ENCODE measurements at places on chromosomes 13 and 19. TPM values are rescaled to one million over a fixed set of nuclear protein-coding genes. Genes with fewer than 3 reads are reported as not detected.
A peak's percentile ranks its signal among the peaks of the same experiment; 100 is the strongest.

DNA sequence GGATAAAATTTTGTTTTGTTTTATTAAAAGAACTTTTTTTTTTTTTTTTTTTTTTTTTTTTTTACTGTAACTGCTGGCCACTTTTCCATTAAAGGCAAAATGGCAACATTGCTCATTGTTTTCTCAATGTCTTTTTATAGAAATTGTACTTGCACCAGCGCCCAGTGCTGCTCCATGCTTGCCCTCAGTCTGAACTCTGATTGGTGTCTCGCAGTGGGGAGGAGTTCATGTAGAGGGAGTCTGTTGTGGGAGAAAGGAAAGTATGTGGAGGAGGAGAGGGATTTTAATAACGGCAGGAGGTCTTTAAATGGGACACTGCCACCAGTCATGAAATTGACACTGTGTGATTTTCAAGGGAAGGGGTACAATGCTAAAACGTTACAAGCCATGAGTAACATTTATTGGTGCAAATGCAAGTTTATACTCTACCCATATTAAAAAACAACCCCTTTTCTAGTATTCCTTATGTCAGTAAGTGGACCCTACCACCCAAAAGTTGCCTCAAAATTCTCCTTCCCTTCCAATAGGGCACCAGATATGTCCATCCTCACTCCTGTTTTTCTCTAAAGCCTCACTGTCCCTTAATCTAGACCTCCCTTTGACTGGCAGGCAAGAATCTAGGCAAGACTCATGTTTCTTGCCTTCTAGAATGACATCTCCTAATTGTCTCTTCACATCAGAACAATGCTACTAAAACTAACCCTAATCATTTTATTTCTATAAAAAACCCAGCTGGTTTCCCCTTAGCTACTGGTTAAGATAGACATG lies 3.2 kb downstream of the RASL11A start:
- peak; percentile 81 for DNase-seq

GRCh38 chr19:19628501-19629134 lies 598 bp upstream of the LPAR2 start:
- DNase-seq = no peak

- DNase-seq = peak; percentile 96
Observed at GRCh38 chr13:96053003-96053703, at the start of gene UGGT2. TSS of gene UGGT2 (minus strand) at chr13:96053401. CDS start at chr13:96053312, 89 bp downstream.

DNA sequence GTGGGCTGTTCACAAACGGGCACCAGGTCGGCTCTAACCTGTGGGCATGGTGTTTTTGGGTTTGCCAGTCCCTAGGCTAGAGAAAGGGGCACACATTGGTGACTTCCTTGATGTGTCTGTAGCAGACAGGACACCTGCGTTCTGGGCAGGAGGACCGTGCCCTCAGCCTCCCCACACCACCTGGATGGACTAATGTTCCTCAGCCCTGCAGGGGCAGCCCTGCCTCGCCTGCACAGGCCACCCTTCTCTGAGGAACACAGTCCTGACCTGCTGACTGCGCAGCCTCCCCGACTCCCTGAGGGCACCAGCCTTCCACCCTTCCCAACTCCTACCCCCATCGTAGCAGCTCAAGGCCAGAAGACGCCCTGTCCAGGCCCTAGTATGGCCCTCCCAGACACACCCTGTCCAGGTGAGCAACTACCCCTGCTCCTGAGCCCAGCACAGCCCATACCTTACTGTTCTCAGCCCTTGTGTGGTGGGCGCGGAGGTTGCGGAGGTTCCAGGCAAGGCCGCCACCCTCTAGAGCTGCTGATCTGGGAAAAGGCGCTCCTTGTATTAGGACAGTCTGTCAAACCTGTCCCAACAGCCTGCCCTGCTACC lies 55.7 kb downstream of the GGACT start:
- DNase-seq = no peak

- DNase-seq = no peak
Observed at GRCh38 chr13:46846726-46847125, 49.8 kb upstream of the ESD start.

DNA sequence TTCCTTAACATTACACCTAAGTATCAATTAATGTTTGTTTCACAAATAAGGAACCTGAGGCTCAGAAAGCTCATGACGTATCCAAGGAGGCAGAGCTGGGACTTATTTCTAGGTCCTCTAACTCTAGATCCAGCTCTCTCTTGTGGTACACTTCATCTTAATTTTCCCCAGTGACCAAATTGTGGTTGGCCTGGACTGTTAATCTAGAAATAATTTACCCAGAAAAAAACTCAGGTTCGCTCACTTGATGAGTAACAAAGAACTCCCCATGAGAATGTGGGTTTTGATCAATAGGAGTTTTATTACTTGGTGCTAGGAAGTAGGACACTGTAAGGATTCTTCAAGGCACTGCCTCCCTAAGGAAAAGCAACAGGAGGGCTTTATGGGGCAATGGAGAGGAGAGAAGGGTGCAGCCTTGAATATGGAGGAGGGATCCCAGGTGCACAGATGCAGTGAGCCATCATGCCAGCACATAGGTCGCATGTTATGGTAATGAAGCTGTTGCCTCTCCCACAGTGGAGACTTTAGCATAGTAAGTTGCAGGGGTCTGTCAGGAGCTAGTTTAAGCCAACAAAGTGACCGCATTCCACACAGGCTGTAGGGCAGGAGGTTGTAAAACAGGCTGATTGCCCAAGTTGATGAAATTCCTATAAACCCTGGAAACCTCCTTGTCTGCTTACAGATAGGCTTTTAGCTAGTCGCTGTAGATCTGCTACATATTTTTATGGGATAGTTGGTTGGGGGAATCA lies 14.7 kb downstream of the RAP2A start:
- DNase-seq = no peak

Gene IRGC
- not detected for total RNA-seq

Gene ZNF221
- 8.8 TPM for total RNA-seq

Gene CRTC1
- 16.5 TPM for total RNA-seq

Gene VSIG10L
- 1.7 TPM for total RNA-seq

Gene EVI5L
- total RNA-seq = 13.0 TPM
